ENCODE measurements at places on chromosomes 2 and 18.

GRCh38 chr2:233112329-233112728 is 52.2 kb downstream of the INPP5D start:
- no peak for DNase-seq

DNA sequence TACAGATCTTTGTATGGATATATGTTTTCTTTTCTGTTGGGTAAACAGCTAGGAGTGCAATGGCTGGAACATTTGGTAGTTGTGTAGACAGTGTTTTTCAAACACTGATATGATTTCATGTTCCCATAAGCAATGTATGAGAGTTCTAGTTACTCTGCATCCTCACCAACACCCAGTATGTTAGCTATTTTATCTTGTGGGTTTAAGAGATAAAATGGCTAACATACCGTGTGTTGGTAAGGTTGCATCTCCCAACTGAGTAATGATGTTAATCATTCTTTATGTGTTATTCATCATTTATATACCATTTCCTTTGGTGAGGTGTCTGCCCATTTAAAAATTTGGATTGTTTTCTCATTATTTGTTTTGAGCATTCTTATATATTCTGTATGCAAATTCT is 65.7 kb downstream of the LYPD6B start:
- no peak for DNase-seq

DNA sequence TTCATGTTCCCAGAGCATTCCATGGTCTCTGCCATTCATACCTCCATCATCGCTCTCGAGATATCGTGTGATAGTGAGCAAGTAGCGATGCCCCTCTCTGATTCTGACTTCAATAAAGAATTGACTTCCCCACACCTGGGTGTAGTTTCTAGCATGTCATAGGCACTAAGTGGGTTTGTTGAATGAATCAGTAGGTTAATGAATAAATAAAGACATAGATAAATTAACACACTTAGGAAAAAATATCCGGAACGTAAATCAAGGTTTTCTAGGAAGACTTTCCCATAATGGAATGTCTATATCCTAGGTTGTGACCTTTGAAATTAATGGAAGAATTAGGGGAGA is 159.1 kb downstream of the DOCK10 start:
- no peak for DNase-seq

DNA sequence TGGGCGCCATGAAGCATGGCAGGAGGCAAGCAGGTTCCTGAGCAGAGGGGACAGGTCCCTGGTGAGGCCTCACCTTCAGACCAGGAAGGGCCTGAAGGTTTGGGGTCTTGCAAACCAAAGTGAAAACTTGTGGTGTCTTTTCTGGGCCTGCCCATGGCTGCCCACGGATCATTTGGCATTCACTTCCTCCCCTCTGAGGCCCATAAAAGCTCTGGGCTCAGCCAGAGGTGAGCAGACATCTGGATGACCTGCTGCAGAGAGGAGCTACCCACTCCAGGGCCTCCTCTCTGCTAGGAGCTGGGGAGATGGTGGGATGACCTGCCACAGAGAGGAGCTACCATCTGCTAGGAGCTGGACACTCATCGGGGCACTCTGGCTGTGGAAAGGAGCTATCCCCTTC is 112.9 kb upstream of the TMEM18 start:
- no peak for DNase-seq

GRCh38 chr2:12265646-12266045 is 451.1 kb upstream of the TRIB2 start:
- DNase-seq = no peak

- DNase-seq = no peak
These were observed 228.5 kb downstream of the RNF144A start for GRCh38 chr2:7145707-7146106.

DNA sequence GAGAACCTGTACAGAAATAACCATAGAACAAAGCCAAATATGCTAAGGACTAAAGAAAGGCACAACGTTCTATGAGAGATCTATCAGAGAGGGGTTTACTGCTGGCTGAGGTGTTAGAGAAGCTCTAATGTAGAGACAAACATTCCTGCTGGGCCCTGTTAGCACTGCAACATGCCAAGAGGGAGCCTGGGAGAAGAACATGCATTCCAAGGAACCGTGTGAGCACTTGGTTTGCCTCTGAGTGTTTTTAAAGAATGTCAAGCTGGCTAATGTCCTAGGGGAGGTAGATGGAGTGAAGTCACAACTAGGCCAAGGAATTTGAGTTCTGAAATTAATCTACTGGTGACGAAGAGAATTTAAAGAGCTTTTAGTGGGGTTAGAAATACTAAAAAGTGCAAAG is 384.3 kb upstream of the LYPD1 start:
- DNase-seq = no peak

DNA sequence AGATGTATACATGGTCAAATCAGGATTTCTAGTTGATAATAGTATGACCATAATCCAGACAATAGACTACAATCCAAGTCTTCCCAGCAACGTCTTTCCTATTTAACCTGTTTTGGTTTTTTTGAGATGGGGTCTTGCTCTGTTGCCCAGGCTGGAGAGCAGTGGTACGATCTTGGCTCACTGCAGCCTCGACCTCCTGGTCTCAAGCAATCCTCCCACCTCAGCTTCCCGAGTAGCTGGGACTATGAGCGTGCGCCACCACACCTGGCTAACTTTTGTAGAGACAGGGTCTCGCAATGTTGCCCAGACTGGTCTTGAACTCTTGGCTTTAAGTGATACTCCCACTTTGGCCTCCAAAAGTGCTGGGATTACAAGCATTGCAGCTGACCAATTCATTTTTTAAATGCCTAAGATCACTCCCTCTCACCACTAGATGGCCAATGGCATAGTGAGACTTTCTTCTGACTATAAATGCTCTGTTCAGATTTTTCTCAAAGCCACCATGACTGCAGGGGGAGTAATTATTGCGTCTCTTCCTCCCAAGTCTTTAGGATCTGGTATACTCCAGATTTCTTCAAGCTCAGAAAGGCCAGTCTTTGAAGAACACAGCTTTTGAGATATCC is 47.6 kb downstream of the HNRNPLL start:
- no peak for DNase-seq

GRCh38 chr2:40189881-40190280 is 262.0 kb downstream of the SLC8A1 start:
- DNase-seq = no peak

DNA sequence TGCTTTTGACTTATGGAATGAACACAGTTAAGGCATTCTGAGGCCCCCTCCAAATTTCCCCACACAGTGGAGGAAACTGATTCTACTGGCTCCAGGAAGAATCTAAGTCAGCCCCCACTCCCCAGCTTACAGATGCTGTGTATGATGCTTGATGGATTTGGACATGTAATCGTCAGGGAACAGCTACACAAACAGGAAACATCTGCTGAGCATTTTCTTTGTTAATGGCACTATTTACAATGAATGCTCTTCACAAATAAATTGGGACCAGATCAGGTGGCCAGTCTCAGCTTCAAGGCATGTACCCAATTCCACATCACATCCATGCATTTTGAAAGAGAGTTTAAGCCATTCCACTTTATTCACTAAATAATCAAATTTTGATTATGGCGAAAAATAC is 562.3 kb downstream of the SOX11 start:
- peak; percentile 92 for DNase-seq

- no peak for DNase-seq
These were observed 79.2 kb downstream of the NDUFA10 start for GRCh38 chr2:239945751-239946561.

GRCh38 chr2:232362174-232362900 is 16.2 kb upstream of the ALPP start:
- DNase-seq = peak; percentile 60

DNA sequence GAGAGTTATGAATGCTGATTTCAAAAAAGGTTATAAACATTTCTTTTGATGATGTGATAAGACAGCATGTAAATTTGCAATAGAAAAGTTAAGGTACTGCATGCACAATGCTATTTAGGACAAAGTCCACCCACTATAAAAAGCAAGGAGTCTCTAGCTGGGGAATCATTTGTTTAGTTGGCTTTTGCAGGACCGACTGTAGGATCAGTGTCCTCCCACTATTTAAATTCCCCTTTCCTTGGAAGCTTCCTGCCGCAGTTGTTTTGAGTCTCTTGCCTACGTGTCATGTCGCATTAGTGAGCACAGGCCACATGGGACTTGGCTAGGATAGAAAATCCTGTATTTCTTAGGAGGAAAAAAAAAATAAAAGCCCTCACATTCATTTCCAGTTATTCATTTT is 13.1 kb downstream of the QPCT start:
- no peak for DNase-seq

- no peak for DNase-seq
These were observed 3.4 kb upstream of the CXCR4 start for GRCh38 chr2:136121204-136121910.

DNA sequence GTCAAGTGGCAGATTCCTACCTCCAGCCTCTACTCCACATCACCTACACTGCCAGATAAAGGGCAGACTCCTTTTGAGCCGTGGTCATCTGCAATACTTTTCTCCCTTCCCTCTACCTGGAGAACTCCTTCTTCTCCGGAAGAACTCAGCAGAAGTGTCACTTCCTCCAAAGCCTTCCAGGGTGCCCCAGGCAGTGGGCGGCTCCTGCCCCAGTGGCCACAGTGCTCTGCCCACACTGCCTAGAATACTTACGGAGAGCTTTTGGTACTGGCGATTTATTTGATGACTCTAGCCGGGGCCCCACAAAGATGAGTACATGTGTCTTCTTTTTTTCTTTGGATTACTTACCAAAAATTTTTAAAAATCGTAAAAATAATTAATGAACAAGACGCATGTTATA is 39.7 kb downstream of the FOSL2 start:
- DNase-seq = no peak

GRCh38 chr18:38450876-38451275 is 885.3 kb upstream of the CELF4 start:
- DNase-seq = no peak

GRCh38 chr18:61963705-61964104 is 70.9 kb upstream of the RNF152 start:
- no peak for DNase-seq

GRCh38 chr2:46387292-46387691 is 90.1 kb downstream of the EPAS1 start:
- no peak for DNase-seq

GRCh38 chr2:43426305-43427031 is 169.4 kb downstream of the THADA start:
- no peak for DNase-seq

DNA sequence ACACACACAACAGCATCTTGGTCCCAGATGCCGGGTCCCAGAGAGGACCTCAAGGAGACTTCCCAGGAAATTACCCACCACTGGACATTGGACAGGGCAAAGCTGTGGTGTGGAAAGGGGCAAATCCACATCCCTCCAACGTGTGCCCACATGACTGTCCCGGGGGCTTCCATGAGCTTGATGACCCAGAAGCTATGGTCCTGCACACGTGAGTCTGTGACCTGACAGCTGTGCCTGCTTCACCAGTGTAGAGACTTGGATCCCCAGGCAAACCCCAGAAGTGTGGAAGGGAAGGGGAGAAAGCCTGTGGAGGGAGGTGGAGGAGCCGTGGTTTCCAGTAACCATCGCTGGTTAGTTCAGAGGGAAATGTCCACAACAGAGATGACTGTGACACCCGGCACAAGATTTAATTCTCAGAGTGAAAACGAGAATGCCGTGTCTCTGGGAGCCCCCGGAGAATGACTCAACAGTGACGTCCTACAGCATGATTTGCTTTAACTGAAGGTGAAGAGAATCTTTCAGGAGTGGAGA is 19.1 kb upstream of the GPR55 start:
- no peak for DNase-seq

DNA sequence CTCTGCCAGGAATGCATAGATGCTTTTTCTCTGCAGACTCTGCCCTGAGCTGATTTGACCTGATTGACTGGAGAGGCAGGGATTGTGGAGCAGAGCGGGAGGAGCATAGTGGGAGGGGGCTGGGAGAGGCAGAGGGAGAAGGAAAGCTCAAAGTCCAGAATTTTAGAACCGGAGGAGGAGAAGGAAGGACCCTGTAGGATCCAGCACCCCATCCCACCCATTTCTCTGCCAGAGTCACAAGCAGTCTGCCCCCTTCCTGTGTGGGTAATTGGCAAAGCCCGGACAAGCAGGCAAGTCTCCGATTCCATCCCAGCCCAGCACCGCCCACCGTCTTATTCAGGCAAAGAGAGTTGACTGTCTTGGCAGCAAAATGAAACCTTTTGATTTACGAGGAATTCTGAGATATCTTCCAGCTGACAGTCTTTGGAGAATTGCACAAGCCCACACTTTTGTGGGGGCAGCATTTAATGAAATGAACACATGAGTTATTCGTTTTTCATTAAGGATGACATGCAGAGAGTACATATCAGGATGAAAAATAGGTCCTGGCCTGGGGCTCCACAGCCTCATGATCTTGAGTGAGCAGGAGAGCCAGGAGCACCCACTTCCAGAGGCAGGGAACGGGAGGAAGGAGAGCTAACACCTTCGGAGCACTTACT is 103.1 kb downstream of the MCFD2 start:
- no peak for DNase-seq

DNA sequence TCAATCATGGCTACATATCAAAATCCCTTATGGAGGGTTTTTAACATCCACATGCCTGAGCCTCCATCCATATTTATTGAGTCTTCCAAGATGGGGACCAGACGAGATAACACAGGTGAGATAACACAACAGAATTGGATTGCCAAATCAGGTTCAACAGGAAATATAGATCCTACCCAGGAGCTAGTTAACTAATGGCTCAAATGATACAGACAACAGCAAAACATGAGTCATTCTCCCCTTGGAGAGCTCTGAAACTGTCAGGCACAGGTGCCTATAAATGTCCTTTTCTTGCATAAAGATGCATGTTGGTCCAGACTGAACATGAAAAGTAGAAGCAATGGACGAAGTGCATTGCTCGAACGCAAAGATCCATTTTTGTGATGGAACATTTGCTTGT is 202.2 kb downstream of the CDH20 start:
- no peak for DNase-seq

DNA sequence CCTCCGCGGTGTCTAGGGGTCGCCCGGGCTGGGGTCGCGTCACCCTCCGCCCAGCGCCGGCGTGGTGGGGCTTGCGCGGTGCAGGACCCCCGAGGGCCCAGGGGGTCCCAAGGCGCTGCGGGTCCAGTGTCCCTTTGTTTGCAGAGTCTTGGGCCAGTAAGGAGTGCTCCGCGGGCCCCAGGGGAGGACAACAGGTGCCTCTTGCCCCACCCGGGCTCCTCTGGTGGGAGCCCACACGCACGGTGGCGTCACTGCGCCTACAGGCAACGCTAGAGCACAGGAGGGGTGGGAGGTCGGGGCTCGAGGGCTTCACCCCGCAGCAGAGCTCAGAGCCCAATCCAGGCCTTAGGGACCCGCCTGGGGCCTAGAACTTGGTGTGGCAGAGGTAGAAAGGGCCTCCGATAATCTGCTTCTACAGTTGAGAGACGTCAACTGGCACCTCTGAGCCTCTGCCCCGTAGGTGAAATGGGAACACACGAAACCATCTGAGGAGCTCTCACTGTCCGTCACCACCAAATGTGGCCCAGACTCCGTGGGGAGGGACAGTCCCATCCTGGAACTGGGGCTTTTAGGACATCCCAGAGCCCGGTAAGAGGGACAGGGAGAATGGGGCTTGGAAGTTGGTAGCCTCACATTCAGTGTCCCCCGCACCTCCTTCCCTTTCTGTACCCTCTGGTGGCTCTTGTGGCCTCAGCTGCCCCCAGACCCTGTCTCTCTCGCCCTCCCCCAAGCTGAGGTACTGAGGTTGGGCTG is 1.4 kb downstream of the ARID5A start:
- no peak for DNase-seq

GRCh38 chr2:120878970-120879369 is 143.3 kb downstream of the GLI2 start:
- DNase-seq = no peak

- no peak for DNase-seq
These were observed 4.7 kb downstream of the ESPNL start for GRCh38 chr2:238104691-238105371.
